ENCODE measurements at places on chromosomes 12 and 14. TPM values are rescaled to one million over a fixed set of nuclear protein-coding genes. Genes with fewer than 3 reads are reported as not detected.

- no peak for DNase-seq
These were observed 1009.5 kb upstream of the TMEM132C start for GRCh38 chr12:127257366-127257935.

- no peak for DNase-seq
These were observed 10.6 kb downstream of the CEP128 start for GRCh38 chr14:80930836-80931389.

- DNase-seq: no peak
These were observed 294.5 kb downstream of the CACNA1C start for GRCh38 chr12:2347137-2347843.

DNA sequence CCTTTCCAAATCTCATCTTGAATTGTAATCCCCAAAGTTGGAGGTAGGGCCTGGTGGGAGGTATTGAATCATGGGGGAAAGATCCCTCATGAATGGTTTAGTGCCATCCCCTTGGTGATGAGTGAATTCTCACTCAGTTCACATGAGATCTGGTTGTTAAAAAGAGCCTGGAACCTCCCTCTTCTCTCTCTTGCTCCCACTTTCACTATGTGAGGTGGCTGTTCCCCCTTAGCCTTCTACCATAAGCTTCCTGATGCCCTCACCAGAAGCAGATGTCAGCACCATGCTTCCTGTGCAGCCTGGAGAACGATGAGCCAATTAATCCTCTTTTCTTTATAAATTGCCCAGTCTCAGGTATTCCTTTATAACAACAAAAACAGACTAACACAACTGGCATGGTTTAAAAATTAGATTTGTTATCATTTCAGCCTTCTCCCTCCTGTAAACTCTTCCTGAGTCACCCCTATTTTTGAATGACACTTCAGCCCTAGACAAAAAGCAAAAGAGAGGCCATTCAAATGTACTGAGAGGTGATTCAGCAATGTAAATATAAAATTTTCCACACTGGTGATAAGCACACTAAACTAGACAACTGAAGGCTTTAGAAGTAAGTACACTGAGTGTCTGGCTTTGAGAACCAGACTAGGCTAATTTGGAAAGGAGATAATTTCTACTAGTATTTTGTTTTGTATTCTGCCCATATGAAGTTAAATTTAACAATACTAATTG is 212.1 kb upstream of the ABCD2 start:
- no peak for DNase-seq

DNA sequence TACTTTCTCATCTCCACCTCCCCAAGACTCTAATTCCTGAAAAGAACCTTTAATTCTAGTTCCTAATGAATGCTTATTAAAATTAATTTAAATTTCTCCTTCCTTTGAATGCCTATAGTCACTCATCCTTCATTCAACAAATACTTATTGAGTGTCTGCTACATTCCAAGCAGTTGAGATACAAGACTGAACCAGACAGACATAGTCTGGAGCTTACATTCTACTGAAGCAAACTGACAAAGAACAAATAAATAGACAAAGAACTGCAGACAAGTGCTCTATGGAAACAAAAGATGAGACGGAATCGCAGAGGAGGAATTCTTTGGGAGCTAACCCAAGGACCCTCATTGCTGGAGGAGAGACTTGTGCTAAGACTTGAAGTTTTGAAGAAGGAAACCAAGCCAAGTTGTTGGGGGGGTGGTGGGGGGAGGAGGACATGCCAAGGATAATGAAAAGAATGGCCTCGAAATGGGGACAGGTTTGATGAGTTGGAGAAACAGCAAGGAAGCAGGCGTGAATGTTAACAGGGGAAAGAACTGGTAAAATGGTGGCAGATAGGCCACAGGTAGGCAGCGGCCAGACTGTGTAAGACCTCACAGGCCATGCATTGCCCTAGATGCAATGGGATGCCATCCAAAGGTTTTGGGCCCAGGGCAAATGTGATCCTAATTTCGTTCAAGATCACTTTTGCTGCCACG is 9.7 kb upstream of the TDG start:
- no peak for DNase-seq

- no peak for DNase-seq
These were observed 14.7 kb downstream of the P2RX4 start for GRCh38 chr12:121224591-121224990.

CCDC175 gene
- not detected for total RNA-seq

GLT8D2 gene
- 68.9 TPM for total RNA-seq

LPAR5 gene
- 0.58 TPM for total RNA-seq

Measured in muscle of leg (tissue), 16 donors.